ENCODE measurements at places on chromosomes 3 and 15.

- no peak for DNase-seq
Observed at GRCh38 chr3:153614140-153614539, 452.1 kb downstream of the RAP2B start.

DNA sequence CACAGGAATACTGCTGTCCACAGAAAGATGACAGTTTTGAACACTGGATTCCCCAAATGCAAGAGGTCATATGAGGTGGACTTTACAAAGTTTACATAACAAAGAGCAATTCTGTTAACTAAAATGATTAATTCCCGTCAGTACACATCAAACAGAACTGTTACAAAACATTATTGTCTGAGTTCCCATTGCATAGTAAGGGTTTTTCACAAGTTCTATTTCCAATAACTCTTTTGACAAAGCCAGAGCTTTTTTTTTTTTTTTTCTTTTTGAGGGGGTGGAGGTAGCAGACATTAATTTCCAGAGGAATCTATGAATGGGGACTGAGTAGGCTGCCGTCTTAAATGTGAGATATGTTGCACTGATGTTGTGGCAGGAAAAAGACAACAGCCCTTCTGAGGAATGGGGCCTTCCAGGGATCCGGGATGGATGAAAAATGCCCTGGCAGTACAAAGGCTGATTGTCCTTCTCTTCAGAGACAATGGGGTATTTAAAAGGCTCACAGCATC is 178.1 kb upstream of the KBTBD8 start:
- DNase-seq: no peak

DNA sequence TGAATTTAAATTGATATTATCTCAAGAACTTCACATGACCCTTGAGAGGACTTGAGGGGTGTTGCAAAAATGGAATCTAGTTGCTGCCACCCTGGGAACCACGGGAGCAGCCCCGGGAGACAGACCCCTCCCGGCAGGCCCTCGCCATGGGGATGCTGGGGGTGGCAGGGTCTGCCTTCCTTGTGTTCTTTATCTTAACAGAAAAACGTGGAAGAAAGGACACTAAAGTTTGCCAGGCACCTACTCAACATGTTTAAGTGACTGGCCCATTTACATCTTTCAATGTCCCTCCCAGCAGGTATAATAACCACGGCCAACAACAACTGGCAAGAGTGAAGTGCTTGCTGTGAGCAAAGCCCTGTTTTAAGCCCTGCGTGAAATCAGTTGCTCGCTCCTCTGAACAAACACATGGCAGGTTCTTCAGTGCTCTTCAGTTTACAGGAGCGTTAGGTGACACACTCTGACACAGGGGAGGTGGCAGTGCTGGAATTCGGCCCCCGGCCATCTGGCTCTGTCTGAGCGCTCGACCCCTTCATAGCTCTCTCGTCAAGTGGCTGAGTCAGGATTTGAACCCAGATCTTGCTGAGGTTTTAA is 112.5 kb downstream of the ASB7 start:
- DNase-seq: no peak

GRCh38 chr15:57495554-57496165 is 96.0 kb upstream of the MYZAP start:
- DNase-seq: no peak

GRCh38 chr3:107387555-107387954 is 10.3 kb downstream of the CCDC54 start:
- DNase-seq: no peak

GRCh38 chr3:149593418-149594160 is 64.2 kb downstream of the WWTR1 start:
- DNase-seq: no peak

DNA sequence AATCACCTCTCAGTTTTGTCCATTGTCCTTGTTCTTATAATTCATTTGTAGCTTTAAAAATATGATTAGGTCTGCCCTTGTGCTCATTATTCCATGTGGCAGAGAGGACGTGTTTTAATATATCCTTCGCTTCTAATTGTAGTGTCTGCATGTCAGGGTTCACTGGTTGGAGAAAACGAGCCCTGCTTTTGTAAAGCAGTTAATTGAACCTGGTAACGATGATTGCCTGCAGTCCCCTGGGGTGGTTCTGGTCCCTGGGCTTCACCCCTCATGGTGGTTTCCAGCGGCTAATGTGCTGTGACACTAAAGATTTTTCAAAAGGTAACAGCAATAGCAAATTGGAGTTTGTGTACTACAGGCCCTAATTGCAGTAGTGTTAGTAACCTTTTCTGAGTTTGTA is 299.6 kb downstream of the CACNA2D3 start:
- DNase-seq: no peak

- no peak for DNase-seq
Observed at GRCh38 chr15:63112871-63113270, 8.8 kb upstream of the LACTB start.

- no peak for DNase-seq
Observed at GRCh38 chr3:168624892-168625448, 529.2 kb upstream of the GOLIM4 start.

DNA sequence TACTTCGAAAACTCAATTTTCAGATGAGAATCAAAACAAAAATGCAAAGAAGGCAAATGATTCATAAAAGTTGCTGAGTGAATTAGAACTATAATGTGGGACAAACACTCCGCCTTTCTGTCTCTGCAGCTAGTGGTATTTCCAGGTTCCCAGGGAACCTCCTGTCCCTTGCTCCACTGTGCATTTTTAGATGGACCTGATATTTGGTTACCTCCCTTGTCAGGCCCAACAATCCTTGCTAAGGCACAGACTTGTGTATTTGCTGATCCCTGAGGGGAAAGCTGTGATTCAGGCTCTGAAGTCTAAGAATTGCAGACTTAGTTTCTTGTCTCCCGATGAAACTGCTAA is 162.7 kb downstream of the LPP start:
- DNase-seq: no peak

- DNase-seq: no peak
Observed at GRCh38 chr3:192834428-192834827, 83.2 kb downstream of the MB21D2 start.

- no peak for DNase-seq
Observed at GRCh38 chr3:122305818-122306621, 19.0 kb upstream of the CSTA start.

DNA sequence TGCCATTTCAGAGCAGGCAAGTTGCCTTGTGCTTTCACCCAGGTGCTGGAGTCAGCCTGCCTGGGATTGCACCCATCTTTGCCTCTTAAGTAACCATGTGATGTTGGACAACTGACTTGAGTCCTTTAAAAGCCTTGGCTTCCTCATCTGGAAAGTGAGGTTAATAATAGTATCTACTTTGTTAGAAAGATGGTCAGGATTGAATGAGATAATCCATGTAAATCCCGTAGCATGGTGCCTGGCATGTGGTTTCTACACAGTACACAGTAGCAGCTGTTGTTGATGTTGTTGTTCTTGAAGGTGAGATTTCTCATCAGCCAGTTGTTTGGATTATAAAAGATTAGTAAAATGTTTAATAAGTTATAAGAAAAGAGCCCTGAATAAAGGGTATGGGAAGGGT is 48.8 kb downstream of the PSMD6 start:
- DNase-seq: no peak

DNA sequence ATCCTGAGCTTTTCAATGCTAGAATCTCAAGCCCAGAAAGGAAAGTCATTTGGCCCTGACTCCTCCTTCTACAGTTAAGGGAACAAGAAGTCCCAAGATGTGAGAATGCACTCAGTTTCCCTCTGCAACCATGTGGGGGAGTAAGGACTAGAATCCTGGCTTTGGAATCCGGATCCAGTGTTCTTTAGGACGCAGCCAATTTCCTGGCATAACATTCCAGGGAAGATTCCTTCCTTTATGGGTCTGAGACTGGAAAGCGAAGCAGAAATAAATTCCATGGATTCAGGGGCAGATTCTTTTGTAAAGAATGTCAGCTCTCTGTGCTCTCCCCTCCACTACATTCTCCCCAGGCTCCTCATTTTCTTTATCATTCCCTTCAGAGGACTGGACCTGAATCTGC is 151.8 kb upstream of the SOX14 start:
- DNase-seq: no peak

DNA sequence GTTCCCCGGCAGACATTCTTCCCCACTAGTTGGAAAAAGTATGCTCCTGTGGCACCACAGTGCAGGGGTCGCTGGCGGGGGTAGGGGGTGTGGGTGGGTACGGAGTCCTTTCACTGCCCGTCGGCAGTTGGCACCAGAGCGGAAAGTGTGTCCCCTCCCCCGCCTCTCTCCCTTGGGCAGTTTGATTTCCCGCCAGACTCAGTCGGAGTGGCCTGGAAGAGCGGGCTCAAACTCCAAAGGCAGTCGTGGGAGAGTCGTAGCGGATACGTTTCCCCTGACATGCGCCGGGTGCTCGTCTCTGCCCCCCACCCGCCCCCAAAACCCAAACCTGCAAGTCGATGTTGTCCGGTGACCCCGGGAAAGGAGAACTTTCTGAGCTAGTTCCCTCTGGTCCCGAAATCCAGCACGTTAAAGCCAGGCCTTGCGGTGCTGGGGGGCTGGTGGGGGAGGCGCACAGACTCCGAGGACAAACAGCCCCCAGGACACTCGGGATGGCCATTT is 4.4 kb upstream of the FOXB1 start:
- no peak for DNase-seq

DNA sequence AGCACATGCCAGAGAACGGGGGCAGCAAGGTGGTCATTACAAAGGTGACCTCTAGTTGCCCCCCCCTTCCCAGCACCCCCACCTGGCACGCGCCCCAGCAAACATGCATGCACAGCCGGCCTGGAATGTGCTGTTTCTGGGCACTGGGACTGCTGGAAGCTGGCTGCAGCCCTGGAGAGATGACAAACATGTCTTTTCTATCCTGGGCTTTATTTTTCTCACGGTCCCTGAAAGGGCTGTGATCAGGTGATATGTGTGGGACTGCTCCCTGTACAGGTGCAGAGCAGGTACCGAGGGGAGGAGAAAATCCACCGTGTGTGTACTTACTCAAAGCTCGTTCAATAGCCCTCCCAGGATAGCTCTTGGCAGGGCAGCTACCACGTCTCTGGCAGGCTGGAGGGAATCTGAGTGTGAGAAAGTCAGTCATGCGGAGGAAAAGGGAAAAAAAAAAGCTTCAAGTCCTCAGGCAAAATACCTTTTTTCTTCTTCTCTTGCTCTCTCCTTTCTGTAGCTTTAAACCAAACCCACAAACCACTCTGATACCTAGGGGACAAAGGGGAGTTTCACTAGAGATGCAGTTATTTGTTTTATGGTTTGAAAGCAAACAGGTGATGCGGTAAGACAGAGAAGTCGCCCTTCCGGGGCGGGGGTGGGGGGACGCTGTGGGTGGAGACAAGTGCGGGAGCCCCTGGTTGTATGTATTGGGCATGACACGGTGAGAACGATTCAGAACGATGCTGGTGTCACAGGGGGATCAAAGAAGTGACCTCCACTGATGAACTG is 5.0 kb upstream of the HES1 start:
- no peak for DNase-seq

GRCh38 chr3:56783644-56784447 is 17.9 kb downstream of the ARHGEF3 start:
- peak; percentile 50 for DNase-seq

DNA sequence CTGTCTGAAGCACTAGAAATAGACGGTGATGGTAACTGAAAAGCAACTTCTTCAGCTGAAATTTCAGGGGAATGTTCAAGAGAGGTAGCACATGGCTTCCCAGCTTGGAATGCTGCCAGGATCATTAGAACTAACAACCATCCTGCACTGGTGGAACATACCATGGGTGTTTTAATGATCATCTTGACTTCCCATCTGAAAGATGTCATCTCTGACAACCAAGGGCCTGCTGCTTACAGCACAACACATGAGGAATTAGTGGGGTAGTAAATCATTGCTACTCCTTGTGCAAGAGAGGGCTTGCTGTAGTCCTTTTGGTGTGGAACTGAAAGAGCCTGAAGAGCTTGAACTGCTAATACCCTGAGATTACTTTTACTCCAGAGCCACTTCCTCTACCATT is 853.7 kb downstream of the MCTP2 start:
- DNase-seq: no peak

DNA sequence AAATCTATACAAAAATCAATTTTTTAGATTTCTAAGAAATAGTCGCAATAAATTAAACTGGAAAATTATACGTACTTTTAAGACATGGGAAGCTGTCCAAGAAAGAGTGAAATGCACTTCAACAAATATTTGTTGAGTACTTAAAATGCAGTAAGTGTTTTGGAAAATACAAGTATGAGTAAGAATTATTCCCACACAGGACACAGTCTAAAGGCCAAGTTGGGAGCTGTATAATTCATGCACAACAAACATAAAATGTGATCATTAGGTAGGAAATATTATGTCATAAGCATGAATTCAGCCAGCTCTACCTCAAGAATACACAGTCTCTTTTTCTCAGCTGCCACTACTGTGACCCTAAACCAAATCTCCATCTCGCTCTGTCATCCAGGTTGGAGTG is 267.6 kb downstream of the CNTN3 start:
- no peak for DNase-seq

DNA sequence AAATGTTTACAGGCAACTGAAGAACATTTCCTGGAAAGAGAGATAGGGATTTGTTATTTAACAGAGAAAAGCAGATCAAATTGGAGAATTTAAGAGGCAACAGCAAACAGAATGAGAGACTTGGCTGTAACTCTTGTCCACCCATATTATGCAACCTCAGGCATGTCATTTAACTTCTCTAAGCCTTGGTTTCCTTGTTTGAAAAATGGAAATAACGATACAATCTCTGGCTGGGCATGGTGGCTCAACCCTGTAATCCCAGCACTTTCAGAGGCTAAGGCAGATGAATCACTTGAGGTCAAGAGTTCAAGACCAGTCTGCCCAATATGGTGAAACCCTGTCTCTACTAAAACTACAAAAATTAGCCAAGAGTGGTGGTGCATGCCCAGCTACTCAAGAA is 23.7 kb downstream of the ARRDC4 start:
- DNase-seq: no peak

DNA sequence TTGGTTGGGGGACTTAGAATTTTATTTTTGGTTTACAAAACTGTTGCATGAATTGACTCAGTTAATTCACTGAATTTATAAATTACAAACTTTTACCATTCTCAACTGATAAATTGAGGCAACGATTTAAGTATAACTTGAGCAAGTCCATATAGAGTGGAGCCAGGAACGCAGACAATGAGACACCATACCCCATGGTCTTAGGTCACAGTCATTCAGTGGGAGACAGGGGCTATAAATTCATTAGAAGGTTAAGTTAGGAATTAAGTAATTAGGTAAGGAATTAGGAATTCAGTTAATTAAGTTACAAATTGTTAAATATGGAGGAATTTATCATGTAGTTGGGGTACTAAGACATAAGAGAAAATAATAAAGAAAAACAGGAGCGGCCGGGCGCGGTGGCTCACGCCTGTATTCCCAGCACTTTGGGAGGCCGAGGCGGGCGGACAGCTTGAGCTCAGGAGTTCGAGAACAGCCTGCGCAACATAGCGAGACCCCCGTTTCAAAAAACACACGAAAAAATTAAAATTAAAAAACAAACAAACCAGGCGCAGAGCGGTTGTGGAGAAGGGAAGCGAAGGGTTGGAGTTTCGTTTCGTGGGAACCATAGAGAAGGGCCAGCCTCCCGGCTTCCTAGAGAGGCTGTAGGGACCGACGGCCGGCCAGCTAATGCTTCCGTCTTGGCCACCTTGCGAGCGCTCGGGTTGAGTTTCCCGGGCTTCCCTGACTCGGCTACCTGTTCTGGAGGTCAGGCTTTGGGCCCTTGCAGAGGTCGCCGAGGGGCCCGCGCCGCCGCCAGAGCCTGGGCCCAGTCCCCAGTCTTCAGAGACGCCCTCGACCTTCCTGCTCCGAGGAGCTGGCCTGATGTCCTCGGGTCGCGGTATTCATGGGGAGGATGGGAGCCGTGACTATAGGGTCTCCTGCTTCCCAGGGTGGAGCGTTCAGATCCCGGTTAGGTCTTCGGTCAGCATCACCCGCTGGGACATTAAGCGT is at the start of gene ZNF619:
TSS of gene ZNF619 (plus strand) at position 645 of the 993 bp plus-strand sequence. CDS start 858 bp downstream, outside the sequence.
- no peak for DNase-seq

GRCh38 chr3:79344876-79345871 is 422.6 kb downstream of the ROBO1 start:
- DNase-seq: no peak
